Activated CD4-positive, alpha-beta memory T cell treated with anti-CD3 and anti-CD28 coated beads for 36 hours (primary cell): ENCODE measurements at places on chromosomes 13 and 19. TPM values are rescaled to one million over a fixed set of nuclear protein-coding genes. Genes with fewer than 3 reads are reported as not detected.

- no peaks in the 10 kb centered on the region for H3K27me3 ChIP-seq
- peak within 1 kb of the TSS; percentile 69 for H3K27ac ChIP-seq
- DNase-seq, result peak; percentile 80
- H3K36me3 ChIP-seq, result peaks cover 13% of the 10 kb centered on the region
Measured at GRCh38 chr19:3135961-3136683, at the start of gene GNA15. Gene GNA15, plus strand, starts transcription at chr19:3136033. Its CDS starts 418 bp downstream, at chr19:3136451.

DNA sequence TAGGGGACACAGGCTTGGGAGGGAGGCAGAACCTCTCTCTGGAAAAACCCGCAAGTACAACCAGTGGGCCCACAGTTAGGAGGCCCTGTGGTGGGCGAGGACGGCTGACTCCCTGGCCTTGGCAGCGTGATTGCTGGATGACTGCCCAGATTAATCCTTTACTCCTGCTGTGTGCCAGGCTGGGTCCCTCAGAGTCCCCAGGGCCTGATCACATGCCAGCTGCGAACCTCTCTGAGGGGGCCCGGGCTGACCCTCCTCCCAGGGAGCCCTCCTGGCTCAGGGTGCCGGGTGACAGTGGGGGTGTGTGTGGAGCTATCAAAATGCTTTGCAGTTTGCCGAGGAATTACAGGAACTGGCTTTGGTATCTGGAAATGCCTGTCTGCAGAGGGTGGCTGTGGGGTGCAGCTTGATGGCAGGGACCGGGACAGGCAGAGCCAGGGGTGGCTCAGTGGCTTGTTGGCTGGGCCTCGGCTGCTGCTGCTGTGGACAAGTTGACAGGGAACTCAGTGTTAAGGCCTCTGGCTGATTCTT, 48.9 kb downstream of the DNM2 start:
- no peak overlapping the region for H3K27ac ChIP-seq
- peaks cover 48% of the 10 kb centered on the region for H3K4me1 ChIP-seq
- peaks cover 11% of the 10 kb centered on the region for H3K36me3 ChIP-seq
- H3K27me3 ChIP-seq, result no peaks in the 10 kb centered on the region
- no peak for DNase-seq

HSH2D gene
- 26.1 TPM for total RNA-seq

GRCh38 chr13:72505376-72505775, 222.1 kb downstream of the MZT1 start:
- no peaks in the 10 kb centered on the region for H3K36me3 ChIP-seq
- H3K27me3 ChIP-seq, result no peaks in the 10 kb centered on the region
- H3K4me3 ChIP-seq, result no peak overlapping the region
- no peak for DNase-seq
- H3K4me1 ChIP-seq, result no peaks in the 10 kb centered on the region

GRCh38 chr13:89687066-89687465, 1660.4 kb upstream of the MIR17HG start:
- H3K4me1 ChIP-seq, result no peaks in the 10 kb centered on the region
- no peaks in the 10 kb centered on the region for H3K36me3 ChIP-seq
- H3K27me3 ChIP-seq, result no peaks in the 10 kb centered on the region
- H3K4me3 ChIP-seq, result no peak overlapping the region

DNA sequence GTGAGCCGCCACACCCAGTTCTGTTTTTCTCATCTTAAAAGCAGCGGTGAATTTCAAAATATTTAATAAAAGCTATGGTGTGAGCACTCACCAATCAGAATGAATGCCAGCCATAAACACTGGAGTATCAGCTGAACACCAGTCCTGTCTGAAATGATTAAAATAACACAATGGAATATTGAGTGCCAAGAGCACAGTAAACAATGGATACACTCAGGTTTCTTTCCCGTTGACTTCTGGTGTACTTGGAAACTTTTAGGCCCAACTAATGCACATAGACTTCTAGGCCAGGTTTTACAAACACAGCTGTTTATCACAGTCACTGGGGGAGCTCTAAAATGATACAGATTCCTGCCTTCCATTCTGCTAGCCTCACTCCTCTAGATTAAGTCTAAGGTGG, 68.3 kb downstream of the SLC6A16 start:
- H3K27ac ChIP-seq, result no peak overlapping the region
- H3K36me3 ChIP-seq, result peaks cover 8% of the 10 kb centered on the region
- H3K27me3 ChIP-seq, result peaks cover 31% of the 10 kb centered on the region
- no peaks in the 10 kb centered on the region for H3K4me1 ChIP-seq
- no peak for DNase-seq

- H3K27me3 ChIP-seq, result no peaks in the 10 kb centered on the region
- DNase-seq, result peak; percentile 80
- no peak overlapping the region for H3K27ac ChIP-seq
- no peak overlapping the region for H3K4me3 ChIP-seq
Measured at GRCh38 chr19:56309511-56310185, 5.0 kb downstream of the ZSCAN5A start.

DNA sequence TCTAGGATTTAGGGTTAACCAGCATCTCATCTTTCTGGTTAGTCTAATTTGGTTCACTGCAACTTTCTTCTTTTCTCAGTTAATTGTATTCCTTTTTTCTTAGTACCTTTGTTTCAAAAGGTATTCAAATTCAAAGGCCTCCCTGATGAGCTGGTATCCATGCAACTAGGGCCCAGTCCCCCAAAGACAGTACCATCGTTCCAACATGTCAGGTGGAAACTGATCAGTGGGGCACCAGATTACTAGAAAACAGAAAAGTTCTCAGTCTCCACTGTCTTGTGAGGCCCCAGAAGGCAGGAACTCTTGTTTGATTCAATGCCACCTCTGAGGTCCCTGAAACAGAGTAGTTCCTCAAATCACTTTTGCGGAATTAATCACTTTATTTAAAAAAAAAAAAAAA, 303.2 kb upstream of the NBEA start:
- no peak for DNase-seq
- no peak overlapping the region for H3K27ac ChIP-seq
- no peaks in the 10 kb centered on the region for H3K4me1 ChIP-seq
- H3K4me3 ChIP-seq, result no peak overlapping the region
- H3K27me3 ChIP-seq, result peaks cover 1% of the 10 kb centered on the region
- H3K36me3 ChIP-seq, result no peaks in the 10 kb centered on the region

DNA sequence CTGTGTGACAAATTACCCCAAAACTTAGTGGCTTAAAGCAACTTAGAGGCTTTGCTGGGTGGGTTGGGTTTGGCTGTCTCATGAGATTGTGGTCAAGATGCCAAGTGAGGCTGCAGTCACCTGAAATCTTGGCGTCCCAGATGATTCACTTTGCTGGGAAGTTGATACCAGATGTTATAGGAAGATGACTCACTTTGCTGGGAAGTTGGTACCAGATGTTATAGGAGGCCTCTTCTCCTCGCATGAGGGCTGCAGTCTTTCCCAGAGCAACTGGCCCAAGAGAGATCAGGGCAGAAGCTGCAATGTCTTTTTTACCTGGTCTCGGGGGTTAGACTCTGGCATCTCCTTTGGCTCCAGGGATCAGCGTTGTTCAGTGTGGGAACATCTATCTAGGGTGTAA, 16.8 kb downstream of the TEX29 start:
- H3K4me3 ChIP-seq, result no peak overlapping the region
- no peak for DNase-seq
- no peak overlapping the region for H3K27ac ChIP-seq
- H3K4me1 ChIP-seq, result no peaks in the 10 kb centered on the region

DNA sequence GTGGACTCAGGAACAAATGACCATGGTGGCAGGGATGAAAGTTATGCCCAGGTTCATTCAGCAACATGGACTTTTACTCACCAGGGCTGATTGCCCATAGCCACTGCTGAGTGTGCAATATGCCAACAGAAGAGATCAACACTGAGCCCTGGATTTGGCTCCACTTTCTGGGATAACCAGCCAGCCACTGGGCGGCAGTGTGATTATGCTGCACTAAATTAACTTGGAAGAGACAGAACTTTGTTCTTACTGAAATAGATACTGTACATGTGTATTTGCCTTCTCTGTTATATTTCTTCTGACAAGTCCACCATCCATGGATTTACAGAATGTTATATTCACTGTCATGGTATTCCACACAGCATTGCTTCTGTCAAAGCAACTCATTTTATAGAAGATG, 257.4 kb downstream of the TDRD3 start:
- H3K4me1 ChIP-seq, result no peaks in the 10 kb centered on the region
- H3K36me3 ChIP-seq, result no peaks in the 10 kb centered on the region
- no peak overlapping the region for H3K27ac ChIP-seq
- no peak overlapping the region for H3K4me3 ChIP-seq

GRCh38 chr13:110298505-110299282, 8.3 kb downstream of the COL4A1 start:
- H3K4me1 ChIP-seq, result peaks cover 8% of the 10 kb centered on the region
- H3K27ac ChIP-seq, result no peak overlapping the region
- H3K27me3 ChIP-seq, result peaks cover 49% of the 10 kb centered on the region
- no peaks in the 10 kb centered on the region for H3K36me3 ChIP-seq
- no peak overlapping the region for H3K4me3 ChIP-seq

- H3K27ac ChIP-seq, result no peak overlapping the region
- peaks cover 17% of the 10 kb centered on the region for H3K4me1 ChIP-seq
- H3K4me3 ChIP-seq, result no peak overlapping the region
- H3K36me3 ChIP-seq, result peaks cover 38% of the 10 kb centered on the region
- H3K27me3 ChIP-seq, result no peaks in the 10 kb centered on the region
Measured at GRCh38 chr13:99246100-99246499, 12.1 kb downstream of the GPR18 start.

APOC4 gene
- not detected for total RNA-seq

GRCh38 chr19:5594521-5594950, 26.8 kb upstream of the TINCR start:
- H3K27ac ChIP-seq, result no peak overlapping the region
- DNase-seq, result no peak
- H3K27me3 ChIP-seq, result no peaks in the 10 kb centered on the region
- no peaks in the 10 kb centered on the region for H3K4me1 ChIP-seq
- H3K36me3 ChIP-seq, result peaks cover 48% of the 10 kb centered on the region
- H3K4me3 ChIP-seq, result no peak overlapping the region

GARIN5A gene
- total RNA-seq, result 0.88 TPM

GRCh38 chr19:2337329-2337707, 8.8 kb downstream of the SPPL2B start:
- no peak overlapping the region for H3K4me3 ChIP-seq
- peaks cover 8% of the 10 kb centered on the region for H3K36me3 ChIP-seq
- DNase-seq, result no peak
- H3K4me1 ChIP-seq, result peaks cover 12% of the 10 kb centered on the region
- H3K27me3 ChIP-seq, result no peaks in the 10 kb centered on the region

CGB5 gene
- total RNA-seq, result not detected

- DNase-seq, result no peak
- H3K4me1 ChIP-seq, result peaks cover 44% of the 10 kb centered on the region
- peaks cover 4% of the 10 kb centered on the region for H3K36me3 ChIP-seq
- H3K27ac ChIP-seq, result peak overlapping the region; percentile 85
Measured at GRCh38 chr19:14004619-14005348, 1.3 kb downstream of the RFX1 start.

DNA sequence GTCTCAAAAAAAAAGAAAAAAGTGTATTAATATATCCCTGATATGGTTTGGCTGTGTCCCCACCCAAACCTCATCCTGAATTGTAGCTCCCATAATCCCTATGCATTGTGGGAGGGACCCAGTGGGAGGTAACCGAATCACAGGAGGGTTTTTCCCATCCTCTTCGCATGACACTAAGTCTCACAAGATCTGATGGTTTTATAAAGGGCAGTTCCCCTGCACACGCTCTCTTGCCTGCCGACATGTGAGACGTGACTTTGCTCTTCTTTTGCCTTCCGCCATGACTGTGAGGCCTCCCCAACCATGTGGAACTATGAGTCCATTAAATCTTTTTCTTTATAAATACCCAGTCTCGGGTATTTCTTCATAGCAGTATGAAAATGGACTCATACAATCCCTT, 17.7 kb downstream of the STK24 start:
- H3K4me3 ChIP-seq, result no peak overlapping the region
- peaks cover 21% of the 10 kb centered on the region for H3K36me3 ChIP-seq
- no peaks in the 10 kb centered on the region for H3K27me3 ChIP-seq
- peak overlapping the region; percentile 56 for H3K27ac ChIP-seq
- DNase-seq, result no peak

GRCh38 chr13:94212196-94212595, 267.3 kb downstream of the DCT start:
- H3K27ac ChIP-seq, result no peak overlapping the region
- H3K36me3 ChIP-seq, result no peaks in the 10 kb centered on the region
- H3K4me1 ChIP-seq, result peaks cover 3% of the 10 kb centered on the region

- no peak overlapping the region for H3K4me3 ChIP-seq
- H3K36me3 ChIP-seq, result peaks cover 27% of the 10 kb centered on the region
- H3K27me3 ChIP-seq, result no peaks in the 10 kb centered on the region
- H3K27ac ChIP-seq, result no peak overlapping the region
Measured at GRCh38 chr19:56441206-56441792, 35.8 kb downstream of the ZNF667 start.

GRCh38 chr13:45051315-45051714, 62.0 kb downstream of the GPALPP1 start:
- no peak overlapping the region for H3K4me3 ChIP-seq
- peaks cover 28% of the 10 kb centered on the region for H3K4me1 ChIP-seq
- no peak for DNase-seq
- H3K27ac ChIP-seq, result no peak overlapping the region
- peaks cover 41% of the 10 kb centered on the region for H3K27me3 ChIP-seq

DUXA gene
- total RNA-seq, result not detected

DNA sequence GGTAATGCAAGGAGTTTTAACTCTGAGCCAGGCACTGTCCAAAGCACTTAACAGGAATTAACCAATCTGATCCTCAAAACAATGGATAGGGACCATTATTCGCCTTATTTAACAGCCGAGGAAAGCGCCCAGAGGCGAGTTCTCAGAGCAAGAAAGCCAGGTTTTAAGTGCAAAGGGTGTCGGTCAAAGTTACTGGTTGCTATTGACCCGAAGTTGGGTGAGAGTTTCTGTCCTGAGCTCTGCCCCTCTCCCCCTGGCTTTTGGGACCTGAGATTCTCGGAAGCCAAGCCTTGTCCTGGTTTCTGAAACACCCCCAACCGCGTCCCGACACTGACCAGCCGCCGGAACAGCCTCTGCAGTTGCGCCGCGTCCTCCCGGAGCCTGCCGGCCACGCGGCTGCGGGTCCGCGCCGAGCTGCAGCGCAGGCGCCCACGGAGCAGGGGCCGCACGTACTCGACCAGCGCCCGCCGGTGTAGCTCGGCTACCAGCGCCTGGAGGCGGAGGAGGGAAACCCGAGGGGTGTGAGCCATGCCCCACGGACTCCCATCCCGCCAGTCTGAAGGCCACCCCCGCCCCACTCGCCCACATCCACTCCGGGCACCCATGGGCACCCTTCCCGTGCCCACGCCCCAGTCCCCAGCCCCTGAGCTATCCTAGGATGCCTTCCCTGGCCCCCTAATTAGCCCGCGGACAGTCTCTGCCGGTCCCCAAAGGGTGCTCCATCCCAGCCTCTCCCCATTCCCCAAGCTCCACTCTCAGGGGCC, 27.8 kb downstream of the EXOC3L2 start:
- H3K27ac ChIP-seq, result no peak overlapping the region
- H3K4me1 ChIP-seq, result peaks cover 2% of the 10 kb centered on the region
- H3K36me3 ChIP-seq, result no peaks in the 10 kb centered on the region
- DNase-seq, result no peak
- no peak overlapping the region for H3K4me3 ChIP-seq

N4BP2L1 gene
- 22.1 TPM for total RNA-seq

- no peaks in the 10 kb centered on the region for H3K36me3 ChIP-seq
- H3K27me3 ChIP-seq, result peaks cover 3% of the 10 kb centered on the region
- H3K27ac ChIP-seq, result no peak overlapping the region
- DNase-seq, result peak; percentile 63
Measured at GRCh38 chr19:35963514-35963913, 27.3 kb downstream of the LRFN3 start.

GRCh38 chr13:79531542-79532254, 50.7 kb downstream of the NDFIP2 start:
- no peaks in the 10 kb centered on the region for H3K27me3 ChIP-seq
- peaks cover 33% of the 10 kb centered on the region for H3K4me1 ChIP-seq
- no peak overlapping the region for H3K27ac ChIP-seq
- H3K4me3 ChIP-seq, result no peak overlapping the region
- no peak for DNase-seq
